Mesenchymal stem cell (in vitro differentiated cells and primary cell): ENCODE measurements at places on chromosomes 3 and 15.

- no peak for DNase-seq
These were observed 10.2 kb upstream of the FBLN2 start for GRCh38 chr3:13538520-13539291.

DNA sequence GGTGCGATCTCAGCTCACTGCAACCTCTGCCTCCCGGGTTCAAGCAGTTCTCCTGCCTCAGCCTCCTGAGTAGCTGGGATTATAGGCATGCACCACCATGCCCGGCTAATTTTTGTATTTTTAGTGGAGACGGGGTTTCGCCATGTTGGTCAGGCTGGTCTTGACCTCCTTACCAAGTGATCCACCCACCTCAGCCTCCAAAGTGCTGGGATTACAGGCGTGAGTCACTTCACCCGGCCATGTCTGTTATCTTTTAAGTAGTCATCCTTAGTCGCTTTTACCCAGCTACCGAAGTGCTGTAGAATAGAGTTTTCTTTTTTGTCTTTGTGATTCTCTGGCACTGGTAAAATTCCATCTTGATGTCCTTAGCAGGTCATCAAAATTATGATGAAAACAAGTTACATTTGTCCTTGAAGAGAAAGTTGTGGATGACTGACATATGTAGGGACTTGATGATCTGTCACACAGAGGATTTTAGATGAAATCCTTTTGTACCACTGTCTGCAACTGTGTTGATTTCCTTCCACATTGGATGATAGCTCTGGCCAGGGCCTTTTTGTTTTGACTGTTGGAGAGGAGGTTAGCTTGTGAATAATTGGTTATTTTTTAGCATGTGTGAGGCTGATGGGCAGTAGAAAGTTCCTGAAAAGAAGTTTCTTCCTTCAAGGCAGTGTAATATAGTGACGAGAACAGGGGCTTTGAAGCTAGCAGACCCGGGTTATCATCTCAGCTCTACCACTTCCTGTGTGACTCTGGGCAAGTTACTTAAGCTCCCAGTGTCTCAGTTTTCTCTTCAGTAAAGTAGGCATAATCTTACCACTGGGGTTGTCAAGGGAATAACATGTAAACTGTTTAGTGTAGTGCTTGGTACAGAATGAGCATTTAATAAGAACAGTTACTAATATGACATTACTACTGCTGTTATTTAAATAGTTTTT lies 18.8 kb downstream of the ATG7 start:
- DNase-seq = peak; percentile 85

GRCh38 chr3:2706144-2706835 lies 403.9 kb downstream of the IL5RA start:
- no peak for DNase-seq

DNA sequence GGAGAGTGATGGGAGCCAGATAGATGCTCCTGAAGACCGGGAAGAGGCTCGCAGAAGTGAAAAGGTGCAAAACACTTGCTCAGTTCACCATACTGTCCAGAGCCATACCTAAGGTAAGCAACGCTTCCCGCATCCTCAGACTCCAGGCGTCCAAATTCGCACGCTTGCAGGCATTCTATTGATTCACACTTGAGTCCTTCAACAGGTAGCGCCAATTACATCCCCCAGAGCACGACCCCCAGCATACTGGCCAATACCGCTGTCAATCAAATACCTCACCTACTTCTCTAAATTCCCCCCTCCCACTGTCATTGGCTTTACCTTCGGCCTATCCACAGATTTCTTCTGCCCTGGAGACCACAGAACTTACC lies 361 bp upstream of the STXBP5L start:
- no peak for DNase-seq

- DNase-seq = peak; percentile 64
These were observed 53.7 kb downstream of the NMD3 start for GRCh38 chr3:161274691-161275298.

- peak; percentile 88 for DNase-seq
These were observed 23.5 kb upstream of the LRTM1 start for GRCh38 chr3:54951405-54951804.

- DNase-seq = no peak
These were observed 143.4 kb downstream of the FNDC3B start for GRCh38 chr3:172182797-172183196.

GRCh38 chr15:63379492-63380150 lies 2.0 kb downstream of the CA12 start:
- DNase-seq = no peak

DNA sequence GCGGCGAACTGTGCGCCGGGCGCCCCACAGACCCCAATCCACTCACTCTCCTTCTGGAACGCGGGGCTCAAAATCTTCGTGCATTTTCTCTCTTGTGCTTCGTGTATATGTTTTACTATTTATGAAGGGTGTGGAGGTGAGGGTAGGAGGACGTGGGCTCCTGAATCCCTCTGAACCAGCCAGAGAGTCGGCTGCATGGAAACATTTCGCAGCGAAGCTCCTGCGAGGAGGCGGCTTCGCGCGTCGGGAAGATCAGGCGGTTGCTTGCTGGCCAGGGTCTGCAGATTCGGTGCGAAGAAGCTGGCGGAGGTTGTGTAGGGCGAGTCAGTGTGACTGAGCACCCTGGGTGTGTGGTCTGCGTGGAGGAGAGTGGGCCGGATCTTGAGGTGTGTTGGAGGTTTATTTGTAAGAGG lies 1.1 kb downstream of the CNTN4 start:
- peak; percentile 40 for DNase-seq

- DNase-seq = peak; percentile 37
These were observed 31.9 kb downstream of the CRTC3 start for GRCh38 chr15:90561344-90562244.

DNA sequence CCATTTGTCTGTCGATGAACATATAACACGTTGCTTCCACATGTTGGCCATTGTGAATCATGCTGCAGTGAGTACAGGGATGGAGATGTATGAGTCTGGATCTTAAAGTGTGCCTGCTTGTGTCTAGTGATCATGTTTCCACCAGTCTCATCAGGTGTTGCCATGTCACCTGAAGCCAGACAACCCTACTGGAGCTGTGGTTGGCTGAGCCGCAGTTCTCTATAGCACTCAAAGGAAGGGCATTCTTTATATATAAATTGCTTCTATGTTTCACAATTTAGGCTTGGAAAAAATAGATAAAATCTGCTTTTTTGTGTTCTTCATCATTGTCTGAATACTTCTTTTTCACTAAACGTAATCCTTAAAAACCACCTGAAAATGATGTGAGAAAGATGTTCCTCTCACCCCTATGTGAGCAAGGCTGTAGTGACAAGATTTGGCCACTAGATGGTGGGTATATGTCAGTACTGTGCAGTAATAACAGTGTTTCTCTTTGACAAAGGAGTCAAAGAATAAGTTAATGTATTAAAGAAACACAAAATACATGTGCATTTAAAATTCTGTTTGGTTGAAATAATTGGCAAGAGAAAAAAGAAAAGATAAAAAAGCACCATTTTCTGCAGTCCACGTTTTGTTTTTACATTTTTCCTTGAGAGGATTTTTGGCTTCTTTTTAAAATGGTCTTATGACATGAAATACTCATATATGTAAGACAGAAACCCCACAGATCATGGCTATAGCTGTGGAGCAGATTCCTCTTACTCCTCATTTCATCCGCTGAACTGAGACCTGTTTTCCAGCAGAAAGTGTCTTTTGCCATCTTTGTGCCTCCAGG lies 394.5 kb upstream of the DPPA4 start:
- peak; percentile 60 for DNase-seq

DNA sequence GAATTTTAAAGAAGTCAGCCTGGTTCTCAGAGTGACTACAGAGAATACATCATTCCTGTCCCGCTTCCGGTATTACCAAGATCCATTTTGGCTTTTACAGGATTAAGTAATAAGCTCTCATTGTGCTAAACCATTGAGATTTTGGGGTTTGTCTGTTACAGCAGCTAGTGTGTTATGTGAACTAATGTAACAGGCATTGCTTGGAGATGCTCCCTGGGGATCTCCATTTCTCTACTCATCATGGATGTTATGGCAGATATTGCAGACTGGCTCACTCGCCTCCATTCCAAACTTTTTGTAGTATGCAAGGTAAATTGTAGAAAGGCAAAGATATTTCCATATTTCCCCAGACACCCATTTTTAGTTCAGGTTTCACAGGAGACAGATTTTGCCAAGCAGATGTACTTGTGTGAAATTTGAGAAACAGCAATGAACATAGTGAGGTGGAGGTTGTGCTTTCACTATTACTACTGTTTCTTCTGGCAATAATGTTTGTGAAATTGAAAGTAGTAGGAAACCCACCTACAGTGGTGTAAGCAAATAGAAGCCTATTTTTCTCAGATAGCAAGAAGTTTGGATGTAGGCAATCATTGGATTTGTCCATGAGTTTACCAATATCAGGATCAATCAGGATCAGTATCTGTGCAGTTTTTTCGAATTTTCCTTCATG lies 177.1 kb upstream of the GALNT15 start:
- DNase-seq = no peak

DNA sequence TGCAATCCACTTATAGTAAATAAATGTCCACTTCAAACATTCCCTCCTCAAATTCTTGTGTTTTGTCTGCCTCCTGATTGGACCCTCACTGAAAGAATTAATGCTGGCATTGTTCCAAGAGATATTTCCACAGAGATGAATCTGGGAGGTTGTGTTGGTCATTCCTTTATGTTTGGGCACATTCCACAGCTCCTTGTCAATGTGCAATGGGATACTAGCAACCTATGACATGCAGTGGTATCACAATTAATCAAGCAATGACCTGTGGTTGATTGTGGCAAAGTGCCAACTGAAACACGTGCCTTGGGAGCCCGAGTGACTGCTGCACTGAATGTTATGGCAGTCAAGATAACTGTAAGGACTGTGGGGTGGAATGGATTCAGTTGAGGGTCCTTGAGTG lies 55.0 kb upstream of the SNRPN start:
- DNase-seq = no peak

- DNase-seq = peak; percentile 69
These were observed 725 bp downstream of the SRP14 start for GRCh38 chr15:40038275-40038637.

GRCh38 chr3:30693470-30694120 lies 87.2 kb downstream of the TGFBR2 start:
- DNase-seq = peak; percentile 79

GRCh38 chr15:25631971-25632370 lies 193.1 kb upstream of the UBE3A start:
- no peak for DNase-seq

- peak; percentile 15 for DNase-seq
These were observed 205.2 kb upstream of the NANOGP8 start for GRCh38 chr15:35290301-35290721.

GRCh38 chr15:36252146-36252711 lies 327.2 kb upstream of the CDIN1 start:
- DNase-seq = no peak

- DNase-seq = no peak
These were observed 204.9 kb downstream of the TNIK start for GRCh38 chr3:171255236-171255806.

DNA sequence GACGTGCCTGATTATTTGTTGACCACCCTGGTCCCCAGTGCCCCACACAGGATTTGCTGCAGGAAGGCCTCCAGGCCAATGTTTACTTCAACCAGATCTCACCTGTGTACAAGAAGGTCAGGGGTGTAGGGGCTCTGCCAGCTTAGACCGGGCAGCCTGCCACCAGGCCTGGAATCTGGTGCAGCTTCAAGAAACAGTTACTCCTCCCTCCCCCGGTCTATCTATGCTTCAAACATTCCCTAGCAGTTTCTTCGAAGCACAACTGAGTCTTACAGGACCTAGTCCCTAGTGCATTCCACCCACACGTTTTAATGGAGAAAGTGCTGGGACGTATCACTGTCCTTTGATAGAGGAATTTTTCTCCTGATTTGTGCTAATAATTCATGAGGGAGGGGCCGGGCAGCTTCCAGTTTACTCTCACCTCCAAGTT lies 8.0 kb downstream of the SH3BP5 start:
- DNase-seq = no peak

- peak; percentile 75 for DNase-seq
These were observed 317.7 kb upstream of the ADAMTS9 start for GRCh38 chr3:65005486-65005885.

DNA sequence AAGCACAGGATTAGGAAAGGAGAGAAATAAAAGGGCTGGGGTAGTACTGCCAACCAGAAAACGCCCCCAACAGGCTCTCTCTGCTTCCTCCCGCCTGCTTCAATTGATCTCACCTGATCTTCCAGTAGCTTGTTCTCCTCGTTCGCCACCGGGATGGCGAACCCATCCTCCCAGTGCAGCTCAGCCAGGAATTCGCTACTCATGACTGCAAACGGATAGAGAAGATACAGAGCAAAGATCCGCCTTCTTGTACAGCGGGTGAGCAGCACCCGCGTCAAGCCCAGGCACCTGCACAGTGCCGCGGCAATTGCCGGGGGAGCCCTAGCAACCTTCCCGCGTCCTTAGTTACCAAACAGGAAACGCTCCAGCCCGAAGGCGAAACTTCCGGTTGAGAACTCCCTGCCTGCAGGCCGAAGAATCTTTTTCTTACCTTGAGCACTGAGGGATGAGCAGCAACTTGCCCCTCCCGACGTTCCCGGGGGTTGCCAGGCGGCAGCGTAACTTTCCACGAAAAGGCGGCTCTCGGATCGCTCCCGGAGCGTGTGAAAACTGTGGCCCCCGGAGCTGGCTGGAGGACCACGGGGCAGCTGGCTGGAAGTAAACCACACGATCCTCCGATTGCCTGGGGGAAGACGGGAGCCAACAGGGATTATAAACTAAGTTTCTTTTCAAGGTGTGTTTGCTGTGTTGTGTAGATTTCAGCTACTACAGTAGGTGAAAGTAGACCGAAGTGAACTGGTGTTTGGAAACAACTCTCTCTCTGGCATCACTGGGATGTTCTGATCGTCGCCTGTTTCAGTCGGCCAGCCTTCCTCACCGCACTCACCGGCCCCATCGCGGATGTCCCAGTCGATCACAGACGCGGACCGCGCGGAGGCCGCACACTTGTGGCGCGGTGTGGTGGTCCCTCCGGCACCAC lies at the start of gene CCDC39:
Gene CCDC39, minus strand, starts transcription at position 312 of the 919 bp plus-strand sequence. Its CDS starts 109 bp downstream, at position 203.
- DNase-seq = peak; percentile 60

- DNase-seq = peak; percentile 92
These were observed 60.1 kb downstream of the MBNL1 start for GRCh38 chr3:152328841-152329240.

GRCh38 chr15:43484455-43484854 lies 8.5 kb downstream of the TP53BP1 start:
- DNase-seq = peak; percentile 20

DNA sequence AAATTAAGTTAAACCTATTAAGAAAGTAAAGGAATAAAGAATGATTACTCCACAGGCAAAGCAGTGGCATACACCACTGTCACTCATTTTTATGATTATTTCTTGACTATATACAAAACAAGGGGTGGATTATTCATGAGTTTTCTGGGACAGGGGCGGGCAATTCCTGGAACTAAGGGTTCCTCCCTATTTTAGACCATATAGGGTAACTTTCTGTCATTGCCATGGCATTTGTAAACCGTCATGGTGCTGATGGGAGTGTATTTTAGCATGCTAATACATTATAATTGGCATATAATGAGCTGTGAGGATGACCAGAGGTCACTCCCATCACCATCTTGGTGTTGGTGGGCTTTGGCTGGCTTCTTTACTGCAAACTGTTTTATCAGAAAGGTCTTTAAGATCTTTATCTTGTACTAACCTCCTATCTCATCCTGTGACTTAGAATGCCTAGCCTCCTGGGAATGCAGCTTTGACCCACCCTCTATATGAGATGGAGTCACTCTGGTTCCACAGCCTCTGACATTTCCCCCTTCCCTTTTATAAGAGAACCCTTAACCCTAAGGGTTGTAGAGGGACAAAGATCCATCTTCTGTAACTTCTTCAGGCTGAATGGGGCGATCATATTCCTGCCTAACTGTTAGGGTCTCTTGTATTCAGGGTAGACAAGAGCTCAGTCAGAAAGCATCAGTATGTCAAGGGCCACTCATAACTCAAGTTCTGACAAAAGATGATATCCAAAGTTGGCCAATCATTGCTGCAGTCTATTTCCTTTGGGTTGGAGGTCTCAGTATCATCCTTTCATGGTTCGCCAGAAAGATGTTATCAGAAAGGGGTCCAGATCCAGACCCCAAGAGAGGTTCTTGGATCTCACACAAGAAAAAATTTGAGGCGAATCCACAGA lies 79.5 kb upstream of the LIPC start:
- DNase-seq = peak; percentile 16
